ENCODE measurements at places on chromosomes 5 and 9.
A peak's percentile ranks its signal among the peaks of the same experiment; 100 is the strongest.

GRCh38 chr5:178555771-178556211 is 34.4 kb downstream of the COL23A1 start:
- no peak for DNase-seq

DNA sequence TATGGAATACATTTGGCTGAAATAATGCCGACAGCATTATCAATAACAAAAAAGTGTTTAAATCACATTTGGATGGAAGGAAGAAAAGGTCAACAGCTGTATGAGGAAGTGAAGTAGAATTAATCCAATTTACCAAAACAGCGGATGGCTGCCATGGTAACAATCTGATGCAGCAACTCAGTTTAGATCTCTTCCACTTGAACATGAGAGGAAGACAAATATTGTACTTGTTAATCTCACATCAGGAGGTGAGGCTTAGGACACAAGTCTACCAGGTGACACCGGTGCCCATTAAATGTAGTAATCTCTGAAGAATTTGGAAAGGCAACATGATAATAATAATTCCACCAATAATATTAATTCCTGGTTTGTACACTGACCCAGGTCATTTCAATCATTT is 2.4 kb downstream of the RASEF start:
- DNase-seq, result no peak

DNA sequence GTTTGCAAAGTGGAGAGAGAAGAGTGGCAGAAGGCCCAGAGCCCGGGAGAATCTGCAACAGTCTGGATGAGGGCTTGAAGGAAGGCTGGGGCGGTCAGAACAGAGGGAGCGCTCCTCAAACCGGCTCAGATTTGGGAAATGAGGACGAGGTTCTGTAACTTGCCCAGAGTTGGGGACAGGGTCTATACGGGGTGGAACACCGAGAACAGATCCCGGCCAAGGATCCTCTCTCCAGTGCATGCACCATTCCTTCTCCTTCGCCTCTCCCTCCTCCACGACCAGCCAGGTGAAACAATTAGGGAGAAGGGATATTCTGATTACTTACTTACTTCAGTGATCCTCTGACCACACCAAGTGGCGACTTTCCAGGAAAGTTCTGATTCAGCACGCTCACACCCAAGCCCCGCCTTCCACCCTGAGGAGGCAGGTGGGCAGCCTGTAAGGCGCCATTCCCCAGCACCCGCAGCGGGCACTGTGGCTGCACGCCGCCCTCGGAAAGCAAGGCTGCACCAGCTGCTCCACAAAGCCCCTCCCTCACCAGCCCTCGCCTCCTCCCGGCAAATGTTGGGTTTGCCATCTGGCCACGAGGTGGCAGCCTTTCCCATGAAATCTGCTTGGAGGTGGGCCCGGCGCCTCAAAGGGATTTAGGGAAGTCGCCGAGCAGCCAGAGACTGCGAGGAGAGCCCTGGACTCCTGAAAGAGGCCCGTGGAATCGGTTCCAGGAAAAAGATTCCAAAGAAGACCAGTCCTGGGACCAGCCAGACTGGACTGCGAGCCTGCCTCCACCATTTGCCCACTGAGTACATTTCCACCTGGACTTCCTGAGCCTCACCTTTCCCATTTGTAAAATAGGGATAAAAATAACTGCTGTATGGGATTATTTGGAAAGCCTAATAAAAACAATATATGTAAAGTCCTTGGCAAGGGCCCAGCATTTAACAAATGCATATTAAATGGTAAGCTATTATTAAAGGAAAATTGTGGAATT is 22.2 kb upstream of the WWC1 start:
- peak; percentile 93 for DNase-seq

- no peak for DNase-seq
Measured at GRCh38 chr5:138792195-138792790, 39.1 kb downstream of the CTNNA1 start.

- no peak for DNase-seq
Measured at GRCh38 chr5:110525762-110526161, 200.7 kb downstream of the TMEM232 start.

DNA sequence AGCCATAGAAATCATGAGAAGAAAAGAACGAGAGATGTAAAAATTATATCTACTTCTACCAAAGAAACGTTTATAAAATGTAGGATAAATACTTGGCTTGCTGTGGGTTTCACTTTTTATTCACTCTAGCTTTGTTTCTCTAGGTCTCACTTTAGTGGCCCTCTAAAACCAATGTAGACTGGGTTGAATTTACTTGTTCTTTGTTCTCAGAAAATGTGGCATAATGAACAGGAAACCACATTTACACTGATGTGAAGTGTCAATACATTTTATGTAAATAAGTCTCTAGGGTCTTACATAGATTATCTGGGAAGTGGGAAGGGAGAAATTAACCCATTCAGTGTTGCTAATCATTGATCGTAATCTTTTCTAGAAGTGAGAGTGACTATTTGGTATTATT is 58.9 kb downstream of the PLPPR1 start:
- no peak for DNase-seq

DNA sequence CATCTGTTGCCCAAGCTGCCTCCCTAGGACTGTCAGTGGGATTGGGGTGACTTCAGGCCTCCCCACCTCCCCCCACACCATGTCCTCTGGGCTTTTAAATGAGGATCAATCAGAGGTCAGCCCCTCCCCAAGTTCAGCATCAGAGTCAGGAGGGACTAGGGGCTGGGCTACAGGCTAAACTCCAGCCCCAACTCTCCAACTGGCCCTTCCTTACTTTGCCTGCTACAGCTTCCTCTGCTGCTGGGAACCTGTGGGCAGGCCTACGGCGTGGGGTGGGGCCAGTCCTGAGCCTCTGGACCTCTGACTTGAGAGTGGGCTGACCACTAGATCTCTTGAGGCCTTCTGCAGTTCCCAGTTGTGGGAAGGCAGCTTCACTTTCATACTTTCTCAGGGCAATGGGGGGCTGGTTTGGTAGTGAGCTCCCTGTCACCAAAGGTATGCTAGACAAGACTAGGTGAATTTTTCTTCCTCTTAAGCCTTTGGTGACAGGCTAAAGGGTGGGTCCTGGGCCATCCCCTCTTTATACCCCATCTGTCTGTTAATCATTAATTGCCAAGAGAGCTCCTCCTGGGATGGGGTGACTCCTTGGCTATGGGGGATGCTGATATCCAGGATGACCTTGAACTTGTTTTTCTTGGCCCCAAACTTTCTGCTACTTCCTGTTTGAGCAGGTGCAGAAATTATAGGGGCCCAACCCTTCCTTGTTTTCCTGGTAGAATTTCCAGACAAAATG is 10.8 kb upstream of the DAB2IP start:
- DNase-seq, result no peak

DNA sequence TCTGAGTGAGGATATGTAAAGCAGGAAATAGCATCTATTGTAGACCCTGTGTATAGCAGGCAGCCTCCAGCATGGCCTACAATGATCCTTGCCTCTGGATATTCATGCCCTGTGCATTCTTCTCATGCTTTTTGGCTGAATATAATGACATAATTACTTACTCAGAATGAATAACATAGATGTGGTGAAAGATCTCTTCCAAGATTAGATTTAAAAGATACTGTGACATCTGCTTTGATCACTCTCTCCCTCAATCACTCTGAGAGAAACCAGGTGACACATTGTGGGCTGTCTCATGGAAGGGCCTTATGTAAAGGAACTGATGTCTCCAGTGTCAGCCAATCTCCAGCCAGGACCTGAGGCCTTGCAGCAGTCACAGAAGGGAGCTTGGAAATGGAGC is 376.7 kb downstream of the DNAH5 start:
- no peak for DNase-seq

- no peak for DNase-seq
Measured at GRCh38 chr5:120228262-120229031, 235.7 kb upstream of the PRR16 start.

DNA sequence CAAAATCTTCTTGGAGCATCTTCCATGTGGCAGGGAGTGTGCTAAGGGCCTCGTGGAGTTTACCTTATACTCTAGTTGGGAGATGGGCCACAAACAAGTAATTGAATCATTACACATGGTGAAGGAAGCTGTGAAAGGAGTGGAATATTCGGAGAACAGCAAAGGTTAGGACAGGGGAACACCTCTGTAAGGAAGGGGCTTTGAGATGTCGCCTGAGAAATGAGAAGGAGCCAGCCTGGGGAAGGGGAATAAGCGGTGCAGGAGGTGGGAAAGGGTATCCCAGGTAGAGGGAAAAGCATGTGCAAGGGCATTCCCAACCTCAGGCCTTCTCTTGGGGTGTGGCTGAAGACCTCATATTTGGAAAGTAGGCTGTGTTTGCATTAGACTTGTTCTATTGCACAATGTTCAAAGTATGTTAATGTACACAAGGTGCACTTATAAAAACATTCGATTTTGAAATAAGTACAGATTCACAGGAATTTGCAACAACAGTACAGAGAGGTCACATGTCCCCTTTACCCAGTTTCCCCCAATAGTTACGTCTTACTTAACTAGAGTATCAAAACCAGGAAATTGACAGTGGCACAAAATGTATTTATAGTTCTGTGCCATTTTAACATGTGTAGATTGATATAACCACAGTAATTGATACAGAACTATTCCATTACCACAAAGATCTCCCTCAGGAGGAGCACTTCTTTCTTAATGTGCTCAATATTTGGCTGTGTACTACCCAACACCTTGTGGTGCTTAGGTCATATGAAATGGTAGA is 2.4 kb upstream of the STOM start:
- no peak for DNase-seq

- DNase-seq, result no peak
Measured at GRCh38 chr5:52682492-52682891, 105.2 kb upstream of the ITGA1 start.

GRCh38 chr9:126152622-126153362 is 173.8 kb upstream of the MVB12B start:
- DNase-seq, result no peak

DNA sequence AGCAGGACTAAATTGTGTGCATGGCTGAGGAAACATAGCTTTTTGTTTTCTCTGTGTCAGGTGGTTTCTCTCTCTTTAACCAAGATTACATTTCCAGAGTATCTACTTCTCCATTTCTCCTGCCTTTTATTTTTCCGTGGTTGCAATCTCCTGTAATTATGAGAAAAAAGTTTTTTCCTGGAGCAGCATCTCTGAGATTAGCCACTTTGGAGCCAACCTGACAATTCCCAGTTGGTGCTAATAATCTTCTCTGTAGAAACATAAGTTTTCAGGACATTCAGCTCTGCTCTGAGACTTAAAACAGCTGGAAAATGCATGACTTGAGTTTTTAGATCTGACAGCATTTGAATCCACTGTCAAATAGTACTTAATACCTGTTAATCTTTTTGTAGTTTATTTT is 67.1 kb upstream of the GAS1 start:
- DNase-seq, result no peak

DNA sequence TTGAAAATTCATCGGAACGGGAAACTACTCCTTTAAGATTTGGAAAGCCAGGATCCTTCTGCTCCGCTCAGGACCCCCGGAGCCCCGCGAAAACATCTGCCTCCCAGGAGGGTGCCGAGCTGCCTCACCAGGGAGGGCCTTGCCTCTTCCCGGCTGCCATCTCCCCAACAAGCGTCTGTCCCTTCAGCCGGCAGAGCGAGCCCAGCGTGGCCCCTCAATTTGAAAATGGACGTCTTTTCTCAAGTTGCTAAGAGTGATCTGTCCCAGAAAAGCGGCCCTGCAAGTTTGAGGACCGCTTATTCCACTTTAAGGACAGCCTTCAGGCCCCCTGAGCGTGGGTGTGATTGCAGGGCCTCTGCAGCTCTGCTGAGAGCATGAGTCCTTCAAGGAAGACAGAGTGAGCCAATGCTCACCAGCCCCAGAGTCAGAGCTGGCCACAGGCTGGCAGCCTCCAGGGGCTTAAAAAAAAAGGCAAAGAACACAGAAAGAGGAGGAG is 101.3 kb downstream of the PHF2 start:
- DNase-seq, result no peak
